ENCODE measurements at places on chromosomes 12 and 14.

DNA sequence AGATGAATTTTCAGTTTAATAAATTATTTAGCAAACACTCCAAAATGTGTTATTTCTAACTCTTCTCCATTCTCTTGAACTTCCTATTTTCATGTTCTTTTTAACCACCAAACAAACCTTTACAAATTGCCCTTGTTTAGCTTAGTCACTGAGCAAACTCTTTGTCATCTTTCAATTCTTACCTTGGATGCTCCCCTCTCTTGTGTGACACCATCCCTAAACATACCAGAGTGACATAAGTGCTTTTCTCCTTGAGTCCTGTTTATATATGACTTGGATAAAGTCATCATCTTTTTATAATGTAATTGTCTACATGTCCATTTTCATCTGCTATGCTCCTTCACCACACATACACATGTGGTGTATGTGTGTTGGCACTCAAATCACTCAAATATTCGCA lies 3.4 kb upstream of the TMEM19 start:
- DNase-seq = no peak

DNA sequence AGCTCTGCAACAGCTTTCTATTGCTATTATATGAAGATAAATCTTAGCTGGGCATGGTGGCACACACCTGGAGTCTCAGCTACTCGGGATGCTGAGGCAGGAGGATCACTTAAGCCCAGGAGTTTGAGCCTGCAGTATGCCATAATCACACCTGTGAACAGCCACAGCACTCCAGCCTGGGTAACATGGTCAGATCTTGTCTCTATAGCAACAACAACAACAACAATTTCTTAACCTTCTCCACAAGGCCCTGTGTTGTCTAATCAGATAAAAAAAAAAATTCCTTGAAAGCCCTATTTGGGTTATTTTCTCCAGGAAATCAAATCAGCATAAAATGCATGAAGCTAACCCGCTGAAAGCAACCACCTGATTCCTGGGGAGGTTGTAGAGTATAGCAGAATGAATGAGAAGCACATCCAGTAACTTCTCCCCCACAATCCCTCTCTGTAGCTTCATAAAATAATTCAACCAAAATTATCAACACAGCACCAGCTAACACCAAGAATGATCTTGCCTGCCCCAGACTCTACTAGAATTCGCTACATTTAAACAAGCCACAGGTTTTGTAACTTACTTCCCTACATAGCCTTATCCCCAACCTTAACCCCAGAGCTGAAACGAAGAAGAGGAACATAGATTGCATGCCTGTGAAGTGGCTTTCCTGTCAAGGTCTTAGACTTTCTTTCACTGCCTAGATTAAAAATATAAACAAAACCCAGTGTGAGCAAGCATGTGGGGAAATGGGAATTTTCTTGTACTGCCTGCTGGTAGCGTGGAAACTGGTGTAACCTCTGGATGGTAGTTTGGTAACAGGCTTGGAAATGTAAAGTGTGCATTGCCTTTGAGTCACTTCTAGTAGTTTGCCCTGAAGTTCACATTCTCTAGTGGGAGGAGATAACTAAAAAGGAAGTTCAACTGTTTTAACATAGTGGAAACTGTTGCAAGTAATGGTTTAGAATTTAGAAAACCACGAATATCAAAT lies 6.0 kb upstream of the STK38L start:
- no peak for DNase-seq

GRCh38 chr12:15545334-15545733 lies 223.0 kb downstream of the PTPRO start:
- no peak for DNase-seq

DNA sequence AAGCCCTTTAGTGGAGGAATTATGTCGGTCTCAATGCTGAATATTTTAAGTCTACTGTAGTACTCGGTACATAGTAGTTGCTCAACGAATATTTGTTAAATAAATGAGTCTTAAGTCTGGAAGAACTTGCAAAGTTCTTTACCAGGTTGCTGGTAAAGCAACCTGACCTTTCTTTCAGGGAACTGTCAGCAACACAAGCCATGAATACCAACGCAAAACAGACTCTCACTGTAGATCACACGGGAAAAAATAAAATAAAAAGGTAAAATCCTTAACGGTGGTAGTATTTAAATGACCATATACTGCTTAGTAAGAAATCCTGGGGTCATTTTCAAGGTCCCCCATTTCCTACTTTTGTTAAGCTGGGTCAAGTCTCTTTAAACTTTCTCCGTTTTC lies 447 bp upstream of the NUBPL start:
- DNase-seq = no peak

- no peak for DNase-seq
Measured at GRCh38 chr14:104393199-104393897, 186.2 kb upstream of the C14orf180 start.

DNA sequence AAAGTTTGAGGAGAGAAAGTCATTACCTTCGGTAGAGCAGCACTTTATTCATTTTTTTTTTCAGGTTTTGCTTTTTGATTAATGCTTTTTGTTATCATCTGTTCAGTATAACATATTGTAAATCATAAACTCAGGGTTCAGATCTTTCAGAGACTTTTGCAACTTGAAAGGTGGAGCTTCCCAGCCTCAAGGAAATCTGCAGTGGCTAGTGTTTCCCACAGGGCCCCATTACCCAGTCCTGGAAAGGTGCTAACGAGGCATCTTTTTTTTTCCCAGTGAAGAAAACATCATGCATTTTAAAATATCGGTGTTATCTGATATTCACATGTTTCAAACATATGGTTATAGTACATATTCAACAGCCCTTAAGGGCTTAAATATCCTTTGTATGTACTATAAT lies 74.0 kb downstream of the HMGA2 start:
- DNase-seq = no peak

- DNase-seq = no peak
Measured at GRCh38 chr14:103549361-103550311, 12.8 kb downstream of the BAG5 start.

DNA sequence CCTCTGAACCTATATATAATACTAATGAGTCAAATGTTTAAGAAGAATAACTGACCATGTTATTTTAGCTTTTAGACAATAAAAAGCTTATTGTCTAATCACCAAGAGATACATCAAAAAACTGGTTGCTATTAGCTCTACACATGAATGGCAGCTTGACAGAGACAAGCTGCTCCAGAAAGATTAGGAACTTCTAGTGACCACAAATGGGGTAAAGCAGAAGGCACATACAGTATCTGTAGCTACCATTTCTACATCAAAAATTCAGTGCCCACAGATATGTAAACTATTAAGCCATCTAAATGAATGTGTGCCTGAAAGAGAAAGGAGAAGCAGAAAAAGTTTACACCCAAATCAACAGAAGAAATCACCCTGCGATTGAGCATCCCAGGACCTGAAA lies 2.4 kb downstream of the AREL1 start:
- no peak for DNase-seq

GRCh38 chr12:122096014-122096413 lies 17.5 kb downstream of the MLXIP start:
- no peak for DNase-seq

- no peak for DNase-seq
Measured at GRCh38 chr14:81222691-81223090, 1.9 kb upstream of the GTF2A1 start.

- no peak for DNase-seq
Measured at GRCh38 chr14:92847278-92847677, 53.2 kb downstream of the GOLGA5 start.

GRCh38 chr14:93008381-93008780 lies 85.4 kb downstream of the CHGA start:
- DNase-seq = no peak

DNA sequence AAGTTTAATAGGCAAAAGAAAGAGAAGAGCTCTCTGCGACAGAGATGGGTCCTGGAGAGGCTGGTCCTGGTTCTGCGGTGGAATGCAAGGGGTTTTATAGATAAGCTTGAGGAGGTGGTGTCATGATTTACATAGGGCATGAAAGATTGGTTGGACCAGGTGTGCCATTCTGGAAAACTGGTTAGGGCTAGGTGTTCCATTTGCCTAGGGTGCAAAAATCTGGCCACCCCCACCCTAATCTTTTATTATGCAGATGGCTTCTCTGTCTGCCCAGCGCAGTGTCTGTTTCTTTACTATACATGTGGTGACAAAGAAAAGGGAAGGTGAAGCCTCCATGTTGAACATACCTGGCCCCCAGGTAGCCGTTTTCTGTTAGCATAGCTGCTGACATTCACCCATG lies 65.4 kb downstream of the ERC1 start:
- DNase-seq = no peak

- DNase-seq = no peak
Measured at GRCh38 chr14:105046891-105047282, 18.3 kb downstream of the GPR132 start.

GRCh38 chr14:68619790-68620574 lies 172.9 kb downstream of the ZFP36L1 start:
- DNase-seq = peak; percentile 65

- no peak for DNase-seq
Measured at GRCh38 chr14:54627219-54627539, 60.3 kb downstream of the SAMD4A start.

- DNase-seq = no peak
Measured at GRCh38 chr12:83067981-83068380, 381.3 kb downstream of the TMTC2 start.

All from fibroblast of skin of right biceps (primary cell).